Effector CD4-positive, alpha-beta T cell (primary cell): ENCODE measurements at places on chromosomes 13 and 19.
A peak's percentile ranks its signal among the peaks of the same experiment; 100 is the strongest.

- DNase-seq = no peak
Observed at GRCh38 chr13:65937251-65937650, 1292.9 kb downstream of the PCDH9 start.

DNA sequence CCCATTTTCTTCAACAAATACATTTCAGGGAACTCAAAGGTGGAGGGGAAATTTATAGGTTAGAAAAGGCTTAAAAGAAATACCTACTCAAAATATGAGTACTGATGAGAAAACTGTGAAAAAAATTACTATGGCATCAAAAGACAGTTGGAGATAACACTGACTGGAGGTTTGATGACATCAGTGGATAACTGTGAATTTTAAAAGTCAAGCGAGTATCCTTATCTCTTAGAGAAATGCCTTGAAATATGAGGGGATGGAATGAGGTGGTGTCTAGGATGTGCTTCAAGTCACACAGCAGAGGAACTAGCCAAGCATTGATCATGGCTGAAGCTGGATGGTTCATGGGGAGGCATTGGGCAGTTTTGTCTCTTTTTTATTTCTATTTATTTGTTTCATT, 27.2 kb upstream of the SLC15A1 start:
- no peak for DNase-seq

DNA sequence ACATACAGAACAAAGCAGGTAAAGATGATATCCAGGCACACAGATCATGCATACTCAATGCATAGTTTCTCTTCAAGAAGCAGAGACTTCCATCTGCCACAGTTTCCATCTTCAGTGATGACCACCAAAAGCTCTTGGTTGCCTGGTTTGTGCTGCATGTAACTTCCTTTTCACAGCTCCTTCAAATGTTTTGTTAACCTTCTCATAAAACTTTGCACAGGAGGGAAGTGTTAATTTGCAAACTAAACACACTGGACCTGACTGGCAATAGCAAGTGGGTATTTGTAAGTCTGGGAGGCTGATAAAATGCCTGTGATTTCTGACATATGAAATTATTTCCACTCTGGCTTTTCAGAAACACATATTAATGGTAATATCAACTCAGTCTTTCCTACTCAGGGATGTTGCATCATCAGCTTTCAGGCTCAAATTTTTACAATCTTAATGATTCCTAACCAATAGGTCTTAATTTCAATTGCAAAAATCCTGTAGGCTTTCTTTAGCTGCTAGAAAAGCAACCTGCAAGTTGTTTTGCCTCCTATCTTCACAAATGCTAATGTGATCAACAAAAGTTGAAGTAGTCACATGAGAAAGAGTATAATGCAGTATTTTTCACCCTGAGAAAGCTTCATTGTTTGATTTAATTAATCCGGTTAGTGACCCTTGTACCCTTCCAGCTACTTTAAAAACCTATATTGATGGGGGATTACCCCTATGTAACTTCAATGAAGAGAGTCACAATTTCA, 575.6 kb downstream of the DIAPH3 start:
- no peak for DNase-seq

GRCh38 chr13:41960211-41960636, 685 bp downstream of the VWA8 start:
- no peak for DNase-seq

GRCh38 chr13:27226991-27227390, 24.4 kb upstream of the RPL21 start:
- no peak for DNase-seq

DNA sequence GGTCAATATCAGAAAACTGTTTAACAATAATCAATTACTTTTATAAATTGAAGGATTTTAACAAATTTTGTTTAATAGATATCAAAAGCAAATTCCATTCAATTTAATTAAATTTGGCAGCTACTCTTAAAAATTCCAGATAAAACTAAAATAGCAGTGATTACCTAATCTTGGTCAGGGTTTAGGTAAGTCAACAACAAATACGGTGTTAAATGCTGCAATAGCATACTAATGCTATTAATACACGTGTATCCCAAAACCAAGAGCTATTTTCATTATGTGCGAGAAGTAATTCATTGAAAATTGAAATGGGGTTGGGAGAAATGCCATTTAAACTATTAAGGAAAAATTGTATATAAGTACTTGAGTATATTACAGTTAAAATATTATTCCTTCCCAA, 105.6 kb downstream of the DHRS12 start:
- DNase-seq = no peak

DNA sequence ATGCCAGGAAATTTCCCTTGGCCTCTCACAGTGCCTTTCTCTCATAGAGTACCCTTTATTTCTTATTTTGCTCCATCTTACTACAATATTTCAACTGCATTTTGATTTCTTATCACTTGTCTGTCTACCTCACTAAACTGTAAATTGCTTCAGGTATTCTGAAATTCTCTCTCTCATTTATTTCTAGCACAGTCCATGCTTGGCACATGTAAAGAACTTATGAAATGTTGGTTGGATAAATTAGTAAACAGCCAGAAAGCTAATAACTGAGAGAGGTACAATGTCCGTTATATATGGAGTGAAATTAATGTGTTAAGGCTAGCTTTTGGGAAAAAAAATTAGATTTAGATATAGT, 138.3 kb upstream of the RFC3 start:
- no peak for DNase-seq

- DNase-seq = no peak
Observed at GRCh38 chr13:71842003-71842402, 25.0 kb downstream of the DACH1 start.

- DNase-seq = no peak
Observed at GRCh38 chr13:99758460-99759162, 213.0 kb downstream of the ZIC5 start.

GRCh38 chr13:105740739-105741138, 794.7 kb downstream of the EFNB2 start:
- no peak for DNase-seq

DNA sequence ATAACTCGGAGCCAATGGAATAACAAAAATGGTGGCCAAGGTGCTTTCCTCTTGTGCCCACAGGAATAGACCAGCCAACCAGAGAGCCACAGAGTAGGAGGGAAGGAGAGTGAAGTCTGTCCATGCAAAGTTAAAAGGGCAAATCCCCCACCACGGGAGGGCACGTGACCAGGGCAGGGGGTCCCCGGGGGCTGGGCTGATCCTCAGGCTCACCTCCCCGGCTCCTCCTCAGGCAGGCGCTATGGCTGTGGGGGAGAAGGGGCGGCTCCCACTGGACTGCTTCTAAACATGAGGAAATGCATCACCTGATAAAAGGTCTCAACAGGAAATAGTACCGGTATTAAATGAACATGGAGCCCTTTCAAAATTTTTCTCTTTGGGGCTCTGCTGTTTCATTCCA, 73.2 kb upstream of the SLC15A1 start:
- no peak for DNase-seq

DNA sequence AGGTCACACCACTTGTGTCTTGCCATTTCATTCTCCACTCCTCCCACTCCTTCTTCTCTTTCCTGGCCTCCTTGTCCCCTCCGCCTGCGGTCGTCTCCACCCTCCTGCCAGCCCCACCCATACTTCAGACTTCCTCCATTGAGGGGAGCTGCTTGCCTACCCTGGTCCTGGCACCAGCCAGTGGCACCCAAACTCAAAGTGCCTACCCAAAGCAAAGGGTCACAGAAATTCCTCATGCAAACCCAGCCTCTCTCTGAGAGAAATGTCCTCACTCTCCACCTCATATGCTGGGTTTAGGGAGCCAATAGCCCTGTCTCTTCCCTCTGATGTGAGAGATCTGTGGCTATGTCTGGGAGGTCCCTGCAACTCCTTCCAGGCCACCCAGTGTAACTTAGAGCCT, 109.6 kb downstream of the TEX26 start:
- no peak for DNase-seq

- DNase-seq = no peak
Observed at GRCh38 chr13:50106559-50106958, 91.3 kb downstream of the KCNRG start.

GRCh38 chr13:26500618-26501320, 56.7 kb upstream of the WASF3 start:
- DNase-seq = no peak

GRCh38 chr13:19567820-19568534, 6.6 kb upstream of the TPTE2 start:
- DNase-seq = no peak

- DNase-seq = no peak
Observed at GRCh38 chr19:42197375-42197817, 20.1 kb downstream of the DEDD2 start.

DNA sequence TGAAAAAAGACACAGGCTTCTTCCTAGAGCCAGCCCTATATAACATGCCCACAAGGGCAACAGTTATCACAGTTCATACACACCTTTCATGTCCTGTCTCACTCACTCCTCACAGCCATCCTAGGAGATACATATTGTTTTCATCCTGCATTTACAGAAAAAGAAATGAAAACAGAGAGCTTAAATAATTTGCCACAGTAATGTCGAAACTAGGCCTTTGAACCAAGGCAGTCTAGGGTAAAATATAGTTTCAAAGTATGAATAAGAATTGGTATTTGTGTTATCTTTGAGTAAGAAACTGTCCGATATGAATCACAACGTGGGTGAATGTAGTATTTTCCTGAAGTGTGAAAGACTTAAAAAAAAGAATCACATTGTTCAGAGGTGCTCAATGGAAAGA, 26.8 kb downstream of the CLDN10 start:
- DNase-seq = no peak

- DNase-seq = no peak
Observed at GRCh38 chr13:102405499-102406100, 3.8 kb upstream of the FGF14 start.

DNA sequence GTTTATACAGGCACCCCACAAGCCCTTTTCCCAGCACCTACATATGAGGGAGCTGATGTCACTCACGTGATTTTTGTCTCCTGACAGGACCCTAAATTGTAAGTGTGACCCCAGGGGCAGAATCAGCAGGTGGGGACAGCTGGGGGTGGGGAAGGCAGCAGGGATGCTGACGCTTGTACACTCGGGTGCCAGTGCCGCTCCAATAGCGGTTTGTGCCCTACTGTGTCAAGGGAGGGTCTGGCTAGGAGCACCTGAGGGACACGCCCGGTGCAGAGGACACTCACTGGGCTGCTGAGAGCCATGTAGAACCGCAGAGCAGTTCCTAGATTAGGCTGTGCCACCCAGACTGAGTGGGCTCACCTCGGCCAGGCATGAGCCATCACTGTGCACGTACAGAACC, 81.3 kb downstream of the SCGB2B2 start:
- DNase-seq = no peak

DNA sequence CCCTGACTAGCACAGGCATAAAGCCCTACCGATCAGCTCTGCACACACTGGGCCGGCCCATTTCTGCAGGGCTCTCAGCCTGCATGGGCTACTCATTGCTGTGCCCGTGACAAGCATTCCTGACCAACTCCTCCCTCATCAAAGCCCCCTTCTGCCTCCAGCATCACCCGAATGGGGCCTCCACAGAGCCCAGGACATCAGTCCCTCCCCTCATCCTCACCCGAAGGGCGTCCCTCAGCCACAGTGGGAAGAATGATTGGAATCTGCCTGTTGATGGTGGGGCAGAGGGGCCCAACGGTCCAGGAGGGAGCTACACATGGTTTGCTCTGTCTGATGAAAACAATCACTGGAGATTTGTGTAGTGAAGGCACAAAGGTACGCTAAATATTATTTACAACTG, 43.8 kb downstream of the SERP2 start:
- DNase-seq = no peak

DNA sequence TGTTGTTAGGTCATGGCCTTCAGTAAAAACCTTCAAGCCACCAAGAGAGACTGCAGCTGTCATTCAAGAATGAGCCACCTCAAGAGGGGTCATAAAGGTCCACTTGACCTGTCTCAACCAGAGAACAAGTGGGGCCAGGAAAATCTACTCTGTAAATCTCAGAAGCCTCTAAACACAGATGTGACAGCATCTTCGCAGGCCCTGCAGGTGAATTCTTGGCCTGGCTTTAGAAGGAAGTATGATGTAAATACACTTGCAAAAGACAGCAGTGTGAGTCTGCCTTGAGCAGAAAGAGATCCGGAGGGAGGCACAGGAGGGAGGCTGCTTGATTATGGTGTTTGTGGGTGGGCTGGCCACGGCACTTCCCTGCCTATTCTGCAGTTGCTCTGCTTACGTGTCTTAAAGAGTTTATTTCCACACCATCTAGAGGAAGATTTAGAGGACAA, 1082.9 kb downstream of the UQCRFS1 start:
- DNase-seq = no peak

- DNase-seq = peak; percentile 34
Observed at GRCh38 chr19:17328517-17329365, 5.9 kb downstream of the ANO8 start.

DNA sequence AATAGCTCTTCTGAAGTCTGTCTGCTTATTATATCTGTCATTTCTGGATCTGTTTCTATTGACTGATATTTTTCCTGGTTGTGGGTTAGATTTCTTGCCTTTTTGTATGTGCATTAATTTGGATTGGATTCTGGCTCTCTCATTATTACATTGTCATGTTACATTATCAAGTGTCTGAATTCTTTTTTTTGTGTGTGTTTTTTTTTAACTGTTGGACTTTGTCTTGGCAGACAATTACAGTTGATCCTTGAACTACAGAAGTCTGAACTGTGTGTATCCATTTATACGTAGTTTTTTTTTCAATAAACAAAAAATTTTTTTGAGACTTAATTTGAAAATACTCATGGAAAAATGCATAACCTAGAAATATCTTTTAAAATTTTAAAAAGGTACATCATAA, 22.5 kb downstream of the RFC3 start:
- no peak for DNase-seq
